ENCODE measurements at places on chromosomes 3 and 15.

DNA sequence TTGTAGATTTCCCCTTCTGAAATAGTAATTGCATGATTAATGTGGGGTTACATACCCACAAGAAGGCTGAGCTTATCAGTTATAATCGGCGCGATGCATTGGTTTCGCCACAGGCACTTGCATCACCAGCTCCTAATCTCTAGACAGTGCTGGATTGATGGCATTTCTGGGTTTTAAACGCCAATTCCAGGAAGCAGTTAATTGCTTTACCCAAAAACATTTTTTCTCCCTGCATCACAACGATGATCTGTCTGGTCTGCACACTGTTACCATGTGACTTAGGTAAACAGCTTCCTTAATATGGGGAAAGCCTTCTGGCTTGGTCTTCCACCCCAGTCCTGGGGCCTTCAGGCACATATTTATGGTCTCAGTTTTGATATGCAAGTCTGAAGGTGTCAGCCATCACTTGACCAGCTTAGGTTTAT, 70.0 kb upstream of the HEG1 start:
- DNase-seq: peak; percentile 75

- DNase-seq: no peak
These were observed 21.4 kb upstream of the KCTD6 start for GRCh38 chr3:58470363-58471024.

DNA sequence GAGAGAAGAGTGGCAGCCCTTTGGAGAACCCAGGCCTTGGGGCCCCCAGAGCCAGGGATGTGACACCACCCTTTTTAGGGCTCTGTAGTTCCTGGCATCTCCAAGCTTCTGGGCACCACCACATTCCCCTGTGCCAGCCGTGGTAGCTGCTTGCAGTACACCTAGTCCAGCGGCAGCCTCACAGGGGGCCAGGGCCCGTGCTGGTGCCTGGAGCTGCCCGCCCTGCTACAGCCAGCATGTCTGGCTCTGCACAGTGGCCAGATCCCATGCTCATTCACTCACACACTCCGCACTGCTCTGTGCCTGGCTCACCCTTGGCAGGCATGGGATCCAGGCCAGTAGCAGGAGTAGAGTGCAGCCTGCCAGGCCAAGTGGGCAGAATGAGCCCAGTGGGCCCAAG, 351.6 kb upstream of the TMCO5A start:
- no peak for DNase-seq

- DNase-seq: no peak
These were observed 34.9 kb downstream of the CNOT10 start for GRCh38 chr3:32719931-32720330.

DNA sequence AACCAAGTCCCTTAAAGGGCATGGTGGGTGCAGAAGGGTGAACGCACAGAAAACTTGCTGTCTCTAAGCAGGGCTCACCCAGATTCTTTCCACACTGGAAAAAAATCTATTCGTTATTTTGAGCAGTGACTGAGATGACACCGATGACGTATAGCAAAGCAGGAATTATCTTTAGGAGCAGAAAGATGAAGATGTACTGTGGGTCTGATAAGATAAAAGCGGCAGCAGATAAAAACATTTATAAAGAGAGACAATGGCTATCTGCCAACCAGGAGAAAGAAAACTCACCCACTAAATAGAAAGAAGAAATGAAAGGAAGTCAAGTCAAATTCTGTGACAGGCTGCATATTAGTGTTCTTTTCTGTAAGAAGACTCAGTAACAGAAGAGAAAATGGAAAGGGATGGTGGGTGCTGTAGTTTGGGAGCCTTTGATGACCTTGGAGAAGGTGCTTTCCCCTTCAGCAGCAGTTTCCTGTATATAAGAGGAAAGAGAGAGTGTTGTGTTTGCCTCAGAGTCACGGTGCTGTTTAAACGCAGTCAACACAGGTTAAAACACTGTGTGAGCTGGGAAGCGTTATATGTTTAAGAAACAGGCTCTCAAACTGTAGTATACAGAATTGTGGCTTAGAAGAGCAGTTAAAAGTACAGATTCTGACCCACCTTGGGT, 111.6 kb downstream of the AQP9 start:
- DNase-seq: no peak

- peak; percentile 99 for DNase-seq
These were observed 60.5 kb downstream of the SH3BP5 start for GRCh38 chr3:15271785-15272381.

- DNase-seq: no peak
These were observed 14.1 kb downstream of the ATP2C1 start for GRCh38 chr3:130907966-130908365.

DNA sequence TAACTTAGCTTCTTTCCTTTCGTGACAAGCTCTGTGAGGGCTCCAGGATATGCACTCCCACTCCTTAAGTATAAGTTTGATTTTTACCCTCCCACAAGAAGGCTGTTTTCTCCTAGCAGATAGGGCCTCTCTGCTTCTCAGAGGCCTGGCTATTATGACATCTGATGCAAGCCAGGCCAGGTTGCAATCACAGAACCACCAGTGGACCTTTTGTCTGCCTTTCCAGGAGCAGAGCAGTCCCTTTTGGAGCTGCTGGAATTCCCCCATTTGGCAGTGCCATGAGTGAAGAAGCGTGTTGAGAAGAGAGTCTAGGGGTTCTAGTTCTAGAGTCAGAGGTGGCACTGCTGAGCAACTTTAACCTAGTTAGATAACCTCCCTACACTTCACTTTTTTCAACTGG, 1004.3 kb upstream of the SEMA6D start:
- no peak for DNase-seq

DNA sequence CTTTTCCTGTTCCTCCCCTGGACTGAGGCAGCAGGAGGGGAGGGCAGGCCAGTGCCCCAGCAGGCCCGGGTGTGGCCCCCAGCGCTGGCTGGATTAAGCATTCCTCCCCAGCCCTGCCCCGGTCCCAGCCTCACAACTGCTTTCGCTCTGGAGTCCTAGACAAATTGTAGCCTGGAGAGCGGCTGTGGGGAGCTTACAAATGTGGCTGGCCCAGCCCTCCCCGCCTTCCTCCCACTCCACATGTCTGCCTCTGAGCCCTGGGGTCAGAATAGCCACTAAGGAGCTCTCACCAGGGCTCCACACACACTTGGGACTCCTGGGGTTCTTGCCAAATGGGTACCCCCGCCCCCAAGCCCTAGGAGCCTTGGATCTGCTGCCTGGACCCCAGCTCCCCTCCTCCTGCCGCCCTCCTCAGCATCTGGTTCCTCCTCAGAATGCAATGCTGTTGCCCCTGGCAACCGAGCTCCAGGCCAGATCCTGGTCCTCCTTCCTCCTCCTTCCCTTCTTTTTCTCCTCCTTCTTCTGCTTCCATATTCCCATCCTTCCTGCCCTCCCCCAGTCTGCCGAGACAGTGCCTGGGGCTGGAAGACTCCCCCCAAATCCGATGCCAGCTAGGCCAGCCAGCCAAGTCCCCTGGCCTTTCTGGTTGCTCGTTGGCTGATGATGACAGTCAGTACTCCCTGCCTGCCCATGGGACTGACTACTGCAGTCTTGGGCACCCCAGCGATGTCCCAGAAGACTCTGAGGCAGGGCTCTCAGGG, 91.1 kb downstream of the LINGO1 start:
- DNase-seq: no peak

DNA sequence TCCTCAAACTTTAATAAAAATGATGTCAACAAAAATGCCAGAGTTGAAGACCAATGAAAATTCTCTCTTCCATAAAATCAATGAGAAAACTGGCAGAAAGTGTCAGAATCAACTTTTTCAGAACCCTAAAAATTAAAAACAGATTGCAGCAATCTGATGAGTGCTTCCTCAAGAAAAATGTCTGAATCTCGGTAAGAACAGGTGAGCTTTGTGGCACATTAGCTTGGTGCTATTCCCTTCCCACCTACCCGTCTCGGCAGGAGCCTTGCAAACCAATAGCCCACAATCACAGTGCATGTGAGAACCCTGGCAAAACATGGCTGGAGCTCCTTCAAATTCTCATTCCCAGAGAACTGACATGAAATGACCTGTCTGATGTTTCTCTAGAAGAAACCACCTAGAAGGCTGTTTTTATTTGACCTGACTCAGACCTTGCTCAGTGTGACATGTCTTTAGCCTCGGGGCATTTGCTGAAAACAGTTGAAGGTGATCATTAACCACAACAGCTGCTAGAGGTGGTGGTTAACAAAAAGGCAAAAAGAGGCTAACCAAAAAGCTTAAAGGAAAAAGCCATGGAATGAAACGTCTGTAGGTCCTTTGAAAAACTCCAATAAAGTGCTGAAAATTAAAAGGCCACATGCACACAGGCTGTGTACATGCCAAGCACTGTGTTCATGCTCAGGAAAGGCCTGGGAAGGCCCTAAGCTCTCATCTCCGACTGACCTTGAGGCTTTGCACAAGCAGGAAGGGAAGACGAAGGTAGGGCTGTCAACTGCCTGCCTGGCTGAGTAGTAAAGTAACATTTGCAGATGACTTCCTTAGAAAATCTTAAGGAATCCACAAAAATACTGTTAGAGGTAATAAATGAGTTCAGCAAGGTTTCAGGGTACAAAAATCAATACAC, 253.0 kb upstream of the NSMCE3 start:
- no peak for DNase-seq
